ENCODE measurements at places on chromosomes 3 and 15.

DNA sequence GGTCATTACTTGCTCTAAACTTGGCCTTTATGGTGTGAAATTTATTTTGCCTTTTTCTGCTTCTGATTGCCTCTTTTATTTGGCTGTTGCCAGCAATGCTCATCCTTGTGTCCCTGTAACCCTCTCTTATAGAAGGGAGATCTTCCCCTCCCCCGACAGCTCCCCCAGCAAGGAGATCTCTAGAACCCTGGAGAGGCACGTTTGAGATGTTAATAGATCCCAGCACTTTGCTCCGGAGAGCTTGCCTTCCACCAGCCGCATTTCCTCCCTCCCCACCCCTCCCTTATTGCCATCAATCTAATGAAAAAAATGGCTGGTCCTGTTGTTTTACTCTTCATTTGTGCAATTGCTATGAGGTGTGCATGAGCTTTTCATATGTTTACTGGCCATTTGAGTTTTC lies 18.2 kb downstream of the TRIM71 start:
- no peak for DNase-seq

GRCh38 chr15:70643783-70644125 lies 119.6 kb downstream of the UACA start:
- DNase-seq: peak; percentile 54

DNA sequence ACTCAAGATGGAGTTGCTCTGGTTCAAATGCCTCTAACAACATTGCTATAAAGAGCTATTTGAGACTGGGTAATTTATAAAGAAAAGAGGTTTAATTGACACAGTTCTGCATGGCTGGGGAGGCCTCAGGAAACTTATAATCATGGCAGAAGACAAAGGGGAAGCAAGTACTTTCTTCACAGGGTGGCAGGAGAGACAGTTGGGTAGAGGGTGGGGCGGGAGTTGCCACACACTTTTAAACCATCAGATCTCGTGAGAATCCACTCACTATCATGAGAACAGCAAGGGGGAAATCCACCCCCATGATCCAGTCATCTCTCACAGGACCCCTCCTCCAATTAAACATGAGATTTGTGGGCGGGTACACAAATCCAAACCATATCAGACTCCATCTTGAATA lies 30.7 kb downstream of the MAP2K5 start:
- no peak for DNase-seq

DNA sequence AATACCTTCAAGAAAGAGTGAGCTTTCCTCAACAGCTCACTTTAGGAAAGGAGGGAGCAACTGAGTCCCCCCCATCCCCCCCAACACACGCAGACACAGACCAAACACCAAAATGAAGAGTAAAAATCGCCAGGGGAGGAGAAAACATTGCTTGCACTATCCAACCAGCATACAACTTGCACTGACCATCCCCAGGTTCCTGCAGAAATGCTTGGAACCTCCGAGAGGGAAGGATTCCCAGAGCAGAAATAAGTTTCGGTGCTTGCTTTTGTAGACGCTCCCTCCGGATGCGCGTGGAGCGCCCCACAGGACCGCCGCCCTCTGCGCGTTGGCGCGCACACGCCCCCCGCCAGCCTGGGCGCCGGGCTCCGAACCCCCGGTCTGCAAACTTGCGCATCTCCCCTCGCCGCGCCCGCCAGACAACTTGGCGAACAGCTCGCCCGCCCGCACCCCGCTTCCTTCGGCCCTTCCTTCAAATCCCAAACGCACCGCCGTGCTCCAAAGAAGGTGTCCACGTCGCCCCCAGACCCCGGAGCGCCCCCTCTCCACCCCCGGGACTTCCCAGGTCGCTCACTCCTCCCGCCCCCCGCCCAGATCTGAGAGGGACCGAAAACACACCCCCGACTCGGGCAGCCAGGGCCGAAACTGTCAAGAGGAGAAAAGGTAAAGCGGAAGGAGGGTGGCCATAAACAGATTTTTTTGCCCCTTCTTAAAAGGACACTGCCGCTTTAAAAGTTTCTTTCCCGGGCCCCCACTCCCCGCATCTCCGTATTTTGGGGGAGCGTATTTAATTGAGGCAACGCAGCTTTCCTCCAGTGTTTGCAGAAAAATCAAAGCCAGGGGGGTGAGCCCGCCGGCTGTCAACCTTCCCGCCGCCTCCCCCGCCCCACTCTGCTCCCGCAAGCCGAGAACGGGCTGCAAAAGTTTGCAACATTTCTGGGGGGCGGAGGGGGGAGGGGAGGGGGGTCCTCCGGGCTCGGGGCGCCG lies 859 bp downstream of the RORA start:
- DNase-seq: peak; percentile 21

GRCh38 chr15:64905119-64905831 lies 6.4 kb upstream of the ANKDD1A start:
- peak; percentile 77 for DNase-seq

GRCh38 chr3:150703299-150703755 lies 393 bp downstream of the ERICH6 start:
- DNase-seq: no peak

GRCh38 chr3:58793938-58794337 lies 127.4 kb upstream of the FAM3D start:
- DNase-seq: no peak

DNA sequence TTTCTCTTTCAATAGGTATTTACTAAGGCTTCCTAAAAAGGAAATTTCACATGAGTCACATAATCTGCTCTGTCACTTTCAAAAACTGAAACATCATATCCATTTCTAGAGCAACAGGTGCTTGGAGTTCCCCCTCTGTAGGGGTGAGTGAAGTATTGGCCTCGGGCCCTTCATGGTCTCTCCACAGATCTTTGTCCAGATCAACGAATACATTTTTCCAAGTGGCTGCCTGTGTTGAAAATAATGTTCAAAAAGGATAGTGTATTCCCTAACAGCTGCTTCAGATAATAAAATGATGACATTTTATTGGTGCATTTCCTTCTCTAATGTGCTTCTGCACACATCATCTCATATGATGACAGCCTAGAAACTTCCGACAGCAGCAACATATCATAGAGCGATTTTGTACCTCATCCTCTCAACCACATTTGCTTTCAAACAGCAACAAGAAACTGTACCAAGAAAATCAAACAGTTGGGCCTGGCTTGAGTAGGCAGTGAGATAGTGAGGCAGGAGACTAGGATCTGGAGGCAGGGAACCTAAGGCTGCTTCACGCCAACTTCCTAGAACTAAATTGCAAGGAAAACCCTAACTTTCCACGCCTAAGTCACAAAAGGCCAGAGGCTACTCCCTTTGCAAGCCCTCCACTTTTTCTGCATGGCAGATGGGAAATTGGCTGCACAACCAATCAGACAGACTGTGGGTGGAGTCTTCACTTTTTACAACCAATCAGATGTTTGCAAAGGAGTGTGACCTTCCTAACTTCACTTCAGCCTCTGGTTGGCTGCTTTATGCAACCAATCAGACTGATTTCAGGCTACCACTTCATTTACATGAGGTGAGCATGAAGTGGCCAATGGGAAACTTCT lies 340.2 kb downstream of the LRRC3B start:
- no peak for DNase-seq

DNA sequence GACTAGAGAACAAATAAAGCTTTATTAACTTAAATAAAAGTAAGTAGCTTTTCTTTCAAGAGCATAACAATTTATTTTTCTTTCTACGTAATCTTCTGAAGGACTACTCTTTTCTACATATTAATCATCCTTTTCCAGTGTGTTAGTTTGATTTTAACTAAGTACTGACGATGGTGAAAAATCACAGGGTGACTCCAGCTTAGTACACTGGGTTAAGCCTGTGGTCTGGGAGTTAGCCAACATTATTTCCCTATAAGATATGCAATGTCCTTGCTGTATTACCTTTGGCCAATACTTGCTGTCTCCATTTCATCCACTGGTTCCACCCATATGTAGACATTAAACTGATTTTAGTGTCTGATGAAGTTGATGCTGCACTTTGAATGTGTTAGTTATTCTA lies 508.6 kb upstream of the SUCLG2 start:
- no peak for DNase-seq

GRCh38 chr3:134374105-134374790 lies at the start of gene AMOTL2:
TSS of gene AMOTL2 (minus strand) at chr3:134374447. CDS start at chr3:134371433, 3,014 bp downstream.
- DNase-seq: peak; percentile 98

- no peak for DNase-seq
Measured at GRCh38 chr3:54841471-54841870, 86.4 kb downstream of the LRTM1 start.

DNA sequence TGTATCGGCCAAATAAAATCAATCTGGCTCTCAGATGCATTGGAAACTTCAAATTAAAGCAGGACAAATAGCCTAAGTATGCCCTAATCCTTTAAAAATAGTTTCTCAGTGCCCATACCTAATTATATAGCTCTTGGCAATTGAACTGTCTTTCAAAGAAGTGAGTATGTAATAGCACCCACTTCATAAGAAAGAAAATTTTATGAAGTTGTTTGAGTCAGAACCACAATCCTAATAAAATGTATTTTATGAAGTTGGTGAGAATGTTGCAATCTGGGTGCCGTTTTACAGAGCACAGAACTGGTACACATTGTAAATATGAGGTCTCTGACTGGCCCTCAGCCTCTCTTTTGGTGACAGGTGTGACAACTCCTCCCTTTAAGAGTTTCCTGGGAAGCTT lies 45.4 kb downstream of the EPHB1 start:
- no peak for DNase-seq

- no peak for DNase-seq
Measured at GRCh38 chr3:143329567-143330211, 210.1 kb downstream of the CHST2 start.

DNA sequence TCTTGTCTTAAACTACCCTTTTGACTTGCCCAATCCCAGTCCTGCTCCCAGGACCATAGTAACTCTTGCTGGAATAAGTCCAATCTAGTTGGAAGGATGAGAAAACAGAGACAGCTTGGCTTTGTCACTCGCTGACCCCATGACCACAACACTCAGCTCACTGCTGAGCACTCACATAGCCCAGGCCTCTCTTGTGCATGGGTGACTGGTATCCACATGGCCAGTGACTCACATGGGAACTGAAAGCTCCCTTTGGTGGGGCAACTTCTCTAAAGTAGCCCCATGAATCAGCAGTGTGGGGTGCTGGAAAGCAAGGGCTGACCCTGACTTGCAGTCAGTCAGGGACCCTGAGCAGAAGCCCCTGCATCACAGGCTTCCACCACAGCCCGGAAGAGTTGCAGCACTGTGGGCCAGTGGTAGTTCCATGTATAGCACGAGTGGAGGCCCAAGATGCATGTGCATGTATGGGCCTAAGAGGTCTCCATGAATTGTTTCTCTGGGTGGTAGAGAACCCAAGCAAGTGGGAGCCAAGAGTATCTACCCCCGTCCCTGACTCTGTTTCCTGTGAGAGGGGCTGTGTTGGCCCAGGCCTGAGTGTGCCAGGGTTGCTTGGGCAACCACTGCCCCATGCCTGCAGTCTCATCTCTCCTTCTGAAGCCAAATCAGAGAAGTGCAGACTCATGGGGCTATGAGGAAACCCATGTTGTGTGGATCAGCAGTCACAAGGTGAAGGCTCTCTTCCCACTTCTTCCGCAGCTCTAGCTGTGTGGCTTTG lies 62.1 kb upstream of the XCR1 start:
- DNase-seq: peak; percentile 55

DNA sequence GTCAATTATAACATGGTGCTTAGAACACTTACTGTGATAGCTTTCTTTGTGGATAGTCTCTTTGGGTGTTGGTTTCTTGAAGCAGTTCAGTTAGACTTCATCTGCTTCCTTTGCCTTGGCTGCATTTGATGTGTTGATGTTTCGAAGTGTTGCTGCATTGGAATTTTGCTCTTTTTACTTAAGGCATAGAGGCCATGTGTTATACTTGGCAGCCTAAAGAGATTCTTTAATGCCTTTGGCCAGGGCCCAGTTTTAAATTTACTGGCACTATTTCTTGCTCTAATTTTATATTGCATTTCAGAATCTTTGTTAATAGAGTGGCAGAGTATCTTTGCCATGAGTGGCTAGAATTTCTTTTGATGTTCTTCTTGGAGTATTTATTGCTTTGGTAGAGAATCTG lies 21.2 kb downstream of the NR1D2 start:
- peak; percentile 84 for DNase-seq

GRCh38 chr3:178479860-178480259 lies 56.4 kb upstream of the KCNMB2 start:
- no peak for DNase-seq
